ENCODE measurements at places on chromosomes 6 and 20. TPM values are rescaled to one million over a fixed set of nuclear protein-coding genes. Genes with fewer than 3 reads are reported as not detected.
A peak's percentile ranks its signal among the peaks of the same experiment; 100 is the strongest.

Gene CCN5
- 0.20 TPM for total RNA-seq

Gene OPN5
- not detected for total RNA-seq

Gene C6orf132
- total RNA-seq = 53.9 TPM

Gene CRISP3
- total RNA-seq = 0.48 TPM

Gene MED23
- total RNA-seq = 16.8 TPM

Gene SCRT2
- total RNA-seq = not detected

Gene IL17F
- not detected for total RNA-seq

Gene KCNG1
- 0.55 TPM for total RNA-seq

Gene LY6G6C
- total RNA-seq = 1.2 TPM

Gene FERMT1
- total RNA-seq = 20.6 TPM

GRCh38 chr6:118945217-118945616 lies 10.3 kb upstream of the MCM9 start:
- H3K36me3 ChIP-seq = no peaks in the 10 kb centered on the region
- no peaks in the 10 kb centered on the region for H3K4me1 ChIP-seq
- no peaks in the 10 kb centered on the region for H3K27me3 ChIP-seq
- H3K27ac ChIP-seq = no peak overlapping the region

- H3K4me3 ChIP-seq = no peak overlapping the region
- H3K27ac ChIP-seq = no peak overlapping the region
- H3K27me3 ChIP-seq = peaks cover 95% of the 10 kb centered on the region
- H3K36me3 ChIP-seq = no peaks in the 10 kb centered on the region
- no peaks in the 10 kb centered on the region for H3K4me1 ChIP-seq
These were observed 325.4 kb downstream of the QKI start for GRCh38 chr6:163739966-163740365.

GRCh38 chr20:57013217-57013616 lies 253.2 kb downstream of the BMP7 start:
- H3K36me3 ChIP-seq = no peaks in the 10 kb centered on the region
- no peak overlapping the region for H3K27ac ChIP-seq
- peaks cover 5% of the 10 kb centered on the region for H3K4me1 ChIP-seq
- DNase-seq = no peak
- no peaks in the 10 kb centered on the region for H3K27me3 ChIP-seq

GRCh38 chr6:163369141-163369540 lies 45.4 kb upstream of the QKI start:
- H3K4me3 ChIP-seq = no peak overlapping the region
- no peaks in the 10 kb centered on the region for H3K27me3 ChIP-seq
- no peaks in the 10 kb centered on the region for H3K4me1 ChIP-seq
- H3K36me3 ChIP-seq = no peaks in the 10 kb centered on the region

- H3K4me1 ChIP-seq = no peaks in the 10 kb centered on the region
- H3K27me3 ChIP-seq = no peaks in the 10 kb centered on the region
- no peak overlapping the region for H3K4me3 ChIP-seq
- H3K36me3 ChIP-seq = no peaks in the 10 kb centered on the region
- DNase-seq = no peak
- H3K27ac ChIP-seq = no peak overlapping the region
These were observed 241.6 kb downstream of the LMBRD1 start for GRCh38 chr6:69555088-69555638.

DNA sequence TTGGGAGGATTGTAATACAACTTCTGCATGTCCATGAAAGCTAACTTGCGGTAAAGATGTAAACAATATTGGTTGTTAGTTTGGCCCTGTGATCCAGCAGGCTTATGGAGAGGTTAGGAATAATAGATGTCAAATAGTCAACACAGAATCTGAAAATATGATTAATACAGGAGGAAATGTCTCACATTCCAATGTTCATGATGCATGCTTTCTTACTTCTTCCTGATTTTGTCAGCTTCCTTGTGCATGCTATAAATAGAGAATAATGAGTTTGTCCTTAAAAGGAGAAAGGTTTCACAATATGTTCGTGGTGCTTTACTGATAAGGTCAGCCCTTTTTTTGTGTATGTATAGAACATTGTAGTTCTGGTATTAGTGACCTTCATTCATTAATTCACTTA lies 136.7 kb downstream of the MMUT start:
- H3K4me3 ChIP-seq = no peak overlapping the region
- DNase-seq = peak; percentile 83
- H3K4me1 ChIP-seq = peaks cover 26% of the 10 kb centered on the region
- H3K27ac ChIP-seq = peak overlapping the region; percentile 68
- no peaks in the 10 kb centered on the region for H3K27me3 ChIP-seq
- H3K36me3 ChIP-seq = no peaks in the 10 kb centered on the region

DNA sequence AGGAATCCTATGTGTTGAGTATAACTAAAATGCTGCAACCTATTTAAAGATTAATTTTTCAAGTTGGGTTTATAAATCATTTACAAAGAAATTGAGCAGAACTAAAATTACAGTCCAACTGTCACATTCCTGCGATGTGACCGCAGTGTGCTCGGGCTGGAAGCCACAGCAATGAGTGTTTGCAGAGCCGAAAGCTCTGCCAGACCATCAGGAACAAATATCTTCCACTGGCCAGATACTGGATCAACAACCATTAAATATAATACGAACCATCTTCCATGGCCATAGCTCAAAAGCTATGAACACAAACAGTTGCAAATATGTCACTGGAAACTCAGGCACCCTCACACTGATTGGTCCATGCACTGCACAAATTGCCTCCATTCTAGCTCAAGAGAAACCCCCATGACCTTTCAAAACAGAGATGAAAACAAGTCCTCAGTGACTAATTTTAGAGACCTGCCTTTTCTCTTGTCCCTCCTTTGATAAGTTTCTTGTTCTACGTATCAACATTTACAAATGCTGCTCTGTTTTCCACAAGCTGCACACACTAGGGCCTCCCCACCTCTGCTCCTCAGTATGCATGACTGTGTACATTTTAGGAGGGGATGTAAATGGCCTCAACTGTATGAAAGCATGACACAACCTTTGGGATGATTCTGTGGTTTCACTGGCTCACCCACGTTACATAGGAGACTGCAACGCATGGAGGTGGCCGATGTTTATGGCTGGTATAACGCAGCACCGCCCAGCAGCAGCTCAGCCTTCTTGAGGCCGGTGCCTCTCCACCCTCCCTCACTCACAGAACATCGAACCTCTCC lies 171.7 kb downstream of the WDR27 start:
- H3K36me3 ChIP-seq = no peaks in the 10 kb centered on the region
- no peaks in the 10 kb centered on the region for H3K4me1 ChIP-seq
- H3K27ac ChIP-seq = no peak overlapping the region
- DNase-seq = no peak
- H3K27me3 ChIP-seq = no peaks in the 10 kb centered on the region

- H3K27me3 ChIP-seq = no peaks in the 10 kb centered on the region
- H3K27ac ChIP-seq = no peak overlapping the region
- peak; percentile 39 for DNase-seq
- H3K4me1 ChIP-seq = peaks cover 9% of the 10 kb centered on the region
These were observed 126.2 kb upstream of the EXOC2 start for GRCh38 chr6:819122-819521.

GRCh38 chr6:163232015-163232523 lies 182.4 kb upstream of the QKI start:
- no peak overlapping the region for H3K4me3 ChIP-seq
- H3K27me3 ChIP-seq = no peaks in the 10 kb centered on the region
- H3K4me1 ChIP-seq = no peaks in the 10 kb centered on the region
- no peak overlapping the region for H3K27ac ChIP-seq

DNA sequence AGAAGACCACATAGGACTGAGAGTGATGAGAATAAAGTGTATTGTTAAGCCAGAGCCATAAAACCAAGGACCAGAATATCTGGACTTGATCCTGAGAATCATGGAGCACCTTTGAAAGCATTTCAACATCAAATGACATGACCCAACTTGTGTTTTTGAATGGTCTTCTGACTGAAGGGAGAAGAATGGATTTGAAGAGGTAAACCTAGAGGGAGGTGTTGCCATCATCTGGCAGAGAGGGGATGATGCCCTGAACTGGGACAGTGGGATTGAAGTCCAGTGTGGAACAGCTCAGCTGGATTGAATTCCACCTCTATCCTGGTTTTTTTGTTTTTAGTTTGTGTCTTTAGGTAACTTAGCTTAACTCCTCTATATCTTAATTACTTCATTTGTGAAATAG lies 570.0 kb downstream of the TBC1D32 start:
- H3K27ac ChIP-seq = no peak overlapping the region
- no peak for DNase-seq
- no peak overlapping the region for H3K4me3 ChIP-seq
- H3K4me1 ChIP-seq = no peaks in the 10 kb centered on the region

DNA sequence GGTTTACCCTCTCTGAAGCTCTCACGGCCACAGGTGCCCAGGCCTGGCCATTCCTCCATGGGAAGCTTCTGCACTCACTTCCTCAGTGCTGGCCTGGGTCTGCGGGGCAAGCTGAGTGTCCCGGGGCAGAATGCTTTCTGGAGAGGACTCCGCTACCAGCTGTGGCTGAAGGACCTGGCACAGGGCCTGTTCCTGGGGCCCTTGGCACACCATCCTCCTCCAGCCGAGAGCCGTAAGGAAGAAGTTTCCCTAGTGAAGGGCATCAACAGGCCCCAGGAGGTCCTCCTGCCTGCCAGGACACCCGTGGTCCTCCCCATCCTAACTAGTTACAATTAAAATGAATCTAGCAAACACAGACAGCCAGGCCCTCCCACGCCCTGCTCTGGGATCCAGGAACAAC lies 14.0 kb upstream of the KCNK15 start:
- no peak for DNase-seq
- H3K4me3 ChIP-seq = no peak overlapping the region
- peaks cover 48% of the 10 kb centered on the region for H3K4me1 ChIP-seq
- H3K36me3 ChIP-seq = no peaks in the 10 kb centered on the region
- no peak overlapping the region for H3K27ac ChIP-seq
- H3K27me3 ChIP-seq = no peaks in the 10 kb centered on the region

GRCh38 chr6:33081098-33081824 lies 5.5 kb downstream of the HLA-DPB1 start:
- no peak overlapping the region for H3K27ac ChIP-seq
- peaks cover 85% of the 10 kb centered on the region for H3K27me3 ChIP-seq
- DNase-seq = no peak
- no peaks in the 10 kb centered on the region for H3K4me1 ChIP-seq

- H3K27me3 ChIP-seq = no peaks in the 10 kb centered on the region
- no peaks in the 10 kb centered on the region for H3K4me1 ChIP-seq
- H3K27ac ChIP-seq = no peak overlapping the region
- H3K36me3 ChIP-seq = no peaks in the 10 kb centered on the region
- no peak for DNase-seq
These were observed 157.9 kb downstream of the OGFRL1 start for GRCh38 chr6:71446470-71446869.

GRCh38 chr20:30168025-30168799 lies 1089.3 kb upstream of the DEFB115 start:
- no peak overlapping the region for H3K27ac ChIP-seq
- no peaks in the 10 kb centered on the region for H3K36me3 ChIP-seq
- H3K4me3 ChIP-seq = no peak overlapping the region
- no peaks in the 10 kb centered on the region for H3K4me1 ChIP-seq
- DNase-seq = no peak

DNA sequence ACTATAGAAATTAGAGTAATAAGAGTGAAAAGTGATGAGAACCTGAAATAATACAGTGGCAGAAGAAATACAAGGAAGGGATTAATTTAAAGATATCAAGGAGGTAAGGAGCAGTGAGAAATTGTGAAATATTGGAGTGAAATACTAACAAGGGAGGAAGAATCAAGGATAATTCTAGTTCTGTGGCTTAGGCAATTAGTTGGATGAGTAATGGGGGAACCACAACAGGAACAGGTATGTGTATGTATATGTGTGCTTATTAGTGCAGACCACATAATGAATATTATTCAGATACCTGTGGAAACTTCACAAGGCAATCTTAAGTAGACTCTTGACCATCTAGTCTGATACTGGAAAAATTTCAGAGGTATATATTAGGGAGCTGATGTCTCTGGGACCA lies 143.3 kb downstream of the TINAG start:
- no peak for DNase-seq
- no peaks in the 10 kb centered on the region for H3K27me3 ChIP-seq
- H3K4me1 ChIP-seq = no peaks in the 10 kb centered on the region

DNA sequence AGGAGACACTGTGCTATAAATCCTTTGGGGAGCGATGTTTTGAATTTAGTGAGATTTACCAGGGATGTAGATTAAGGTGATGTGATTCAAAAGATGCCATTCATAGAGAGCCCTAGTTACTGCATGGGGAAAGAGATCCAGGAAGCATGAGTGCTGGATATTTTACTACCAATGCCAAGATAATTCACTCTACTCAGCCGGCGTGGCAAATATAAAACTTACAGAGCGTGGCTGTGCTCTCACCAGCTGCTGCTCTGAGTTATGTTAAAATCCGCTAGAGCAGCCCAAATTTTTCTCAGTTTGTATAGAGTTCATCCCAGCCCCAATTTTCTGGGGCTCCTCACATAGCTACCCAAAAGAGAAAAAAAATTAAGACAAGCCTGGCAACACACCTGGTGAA lies 48.6 kb downstream of the BFSP1 start:
- H3K4me1 ChIP-seq = no peaks in the 10 kb centered on the region
- H3K27me3 ChIP-seq = peaks cover 60% of the 10 kb centered on the region
- no peaks in the 10 kb centered on the region for H3K36me3 ChIP-seq
- no peak overlapping the region for H3K27ac ChIP-seq
- no peak for DNase-seq
- H3K4me3 ChIP-seq = no peak overlapping the region

GRCh38 chr6:123024976-123025375 lies 28.9 kb downstream of the CLVS2 start:
- no peak for DNase-seq
- peaks cover 3% of the 10 kb centered on the region for H3K4me1 ChIP-seq
- no peaks in the 10 kb centered on the region for H3K27me3 ChIP-seq
- H3K27ac ChIP-seq = no peak overlapping the region
- H3K36me3 ChIP-seq = no peaks in the 10 kb centered on the region

- H3K4me1 ChIP-seq = no peaks in the 10 kb centered on the region
- no peaks in the 10 kb centered on the region for H3K36me3 ChIP-seq
- H3K4me3 ChIP-seq = no peak overlapping the region
- H3K27me3 ChIP-seq = no peaks in the 10 kb centered on the region
- DNase-seq = no peak
- no peak overlapping the region for H3K27ac ChIP-seq
These were observed 111.7 kb downstream of the FAM50B start for GRCh38 chr6:3960754-3961361.

- H3K4me1 ChIP-seq = no peaks in the 10 kb centered on the region
- no peak for DNase-seq
- no peak overlapping the region for H3K4me3 ChIP-seq
- H3K27me3 ChIP-seq = peaks cover 96% of the 10 kb centered on the region
These were observed 168.2 kb upstream of the PROKR2 start for GRCh38 chr20:5484926-5485325.

GRCh38 chr6:11434565-11435326 lies 102.8 kb upstream of the TMEM170B start:
- DNase-seq = peak; percentile 79
- H3K27ac ChIP-seq = peak overlapping the region; percentile 87
- peaks cover 52% of the 10 kb centered on the region for H3K4me1 ChIP-seq
- H3K4me3 ChIP-seq = no peak overlapping the region
- H3K36me3 ChIP-seq = no peaks in the 10 kb centered on the region

DNA sequence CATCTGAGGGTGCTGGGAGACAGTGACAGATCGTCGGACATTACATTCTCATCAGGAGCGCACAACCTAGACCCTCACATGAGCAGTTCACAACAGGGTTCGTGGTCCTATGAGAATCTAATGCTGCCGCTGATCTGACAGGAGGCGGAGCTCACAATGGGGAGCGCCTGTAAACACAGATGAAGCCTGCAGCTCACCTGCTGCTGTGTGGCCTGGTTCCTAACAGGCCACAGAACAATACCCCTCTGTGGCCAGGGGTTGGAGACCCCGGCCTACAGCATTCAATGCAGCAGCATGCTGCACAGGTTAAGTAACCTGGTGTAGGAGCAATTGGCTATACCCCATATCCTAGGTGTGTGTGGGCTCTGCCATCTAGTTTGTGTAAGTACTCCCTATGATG lies 19.5 kb downstream of the ANKRD60 start:
- no peak overlapping the region for H3K27ac ChIP-seq
- no peaks in the 10 kb centered on the region for H3K27me3 ChIP-seq
- H3K4me1 ChIP-seq = no peaks in the 10 kb centered on the region
- H3K4me3 ChIP-seq = no peak overlapping the region
- DNase-seq = no peak

Measured in PC-9 (cell line).